Activated naive CD8-positive, alpha-beta T cell treated with anti-CD3 and anti-CD28 coated beads, Interleukin-2, amount 50 U/mL, for 24 hours (primary cell): ENCODE measurements at places on chromosomes 16 and 17.

GRCh38 chr17:56658648-56659047 is 65.1 kb downstream of the NOG start:
- no peak for DNase-seq

GRCh38 chr16:84056933-84057332 is 14.3 kb upstream of the SLC38A8 start:
- no peak for DNase-seq

GRCh38 chr17:80546267-80546666 is 1.6 kb downstream of the RPTOR start:
- DNase-seq: no peak

GRCh38 chr17:604765-605164 is 109.9 kb downstream of the VPS53 start:
- DNase-seq: no peak

DNA sequence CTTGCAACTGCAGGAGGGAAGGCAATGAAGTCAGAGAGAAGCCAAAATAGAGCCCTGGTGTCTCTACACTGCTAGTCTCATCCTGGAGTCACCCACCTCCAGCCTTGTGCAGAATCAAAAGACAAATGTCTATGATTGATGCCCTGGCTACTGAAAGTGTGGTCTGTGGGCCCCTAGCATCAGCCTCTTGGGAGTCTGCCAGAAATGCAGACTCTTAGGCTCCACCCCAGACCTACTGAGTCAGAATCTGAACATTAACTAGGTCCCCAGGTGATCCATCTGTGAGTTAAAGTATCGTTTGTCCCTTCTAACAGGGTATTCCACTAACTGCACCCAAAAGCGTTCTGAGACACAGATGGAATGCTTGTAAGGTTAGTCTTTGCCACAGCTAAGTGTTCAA is 21.2 kb downstream of the EARS2 start:
- no peak for DNase-seq

DNA sequence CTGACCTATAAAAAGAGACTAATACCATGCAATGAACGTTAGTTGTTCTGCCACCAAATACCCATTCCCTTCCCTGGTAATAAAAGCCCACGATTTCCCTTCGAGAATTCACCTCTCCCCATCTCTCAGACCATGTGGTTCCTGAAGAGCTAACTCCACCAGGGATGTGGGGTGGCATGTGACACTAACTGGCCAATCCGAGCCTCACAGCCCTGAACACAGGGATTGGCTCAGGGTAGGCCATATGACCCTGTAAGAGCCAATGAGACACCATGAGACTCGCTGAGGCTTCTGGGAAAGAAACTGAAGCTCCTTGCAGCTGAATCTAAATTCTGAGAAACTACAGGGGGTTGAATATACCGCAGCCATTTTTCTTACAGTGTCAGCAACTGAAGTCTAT is 21.1 kb downstream of the HELZ start:
- peak; percentile 3 for DNase-seq

- DNase-seq: no peak
Observed at GRCh38 chr17:57337390-57337789, 81.1 kb downstream of the MSI2 start.

GRCh38 chr17:42547698-42548069 is 5.0 kb upstream of the HSD17B1 start:
- no peak for DNase-seq

DNA sequence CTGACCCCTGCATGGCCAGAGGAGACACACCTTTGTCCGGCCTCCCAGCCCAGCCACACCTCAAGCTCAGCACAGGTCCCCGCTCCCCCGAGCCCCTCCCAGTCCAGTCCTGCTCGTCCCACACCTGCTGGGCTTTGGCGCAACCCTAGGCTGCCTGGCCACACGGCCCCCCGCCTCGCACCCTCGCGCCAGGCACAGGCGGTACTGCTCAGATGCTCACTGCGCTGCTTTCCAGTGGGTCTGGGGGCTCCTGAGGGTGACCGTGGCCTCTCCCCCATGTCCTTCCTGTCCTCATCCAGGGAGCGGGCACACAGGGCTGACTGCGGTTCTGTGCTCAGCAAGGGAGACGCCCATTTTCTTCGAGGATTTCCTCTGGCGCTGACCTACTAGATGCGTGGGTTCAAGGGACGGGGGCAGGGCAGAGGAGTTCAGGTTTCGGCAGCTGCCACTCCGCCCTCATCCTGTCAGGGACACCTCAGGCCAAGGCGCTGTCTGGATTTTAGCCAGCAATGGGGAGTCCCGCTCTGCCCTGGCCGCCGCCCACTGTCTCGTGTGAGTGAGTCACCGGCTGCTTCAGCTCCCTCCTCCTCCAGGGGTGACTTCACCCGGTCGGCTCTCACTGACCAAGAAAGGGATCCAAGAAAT is 118.0 kb upstream of the ZNF469 start:
- DNase-seq: peak; percentile 75

- DNase-seq: no peak
Observed at GRCh38 chr17:3571043-3571900, 13.7 kb upstream of the TRPV3 start.

- DNase-seq: no peak
Observed at GRCh38 chr16:79862601-79863000, 262.1 kb upstream of the MAF start.

GRCh38 chr17:49748791-49749190 is 15.1 kb downstream of the FAM117A start:
- DNase-seq: peak; percentile 56

- no peak for DNase-seq
Observed at GRCh38 chr17:68509141-68510057, 2.8 kb upstream of the PRKAR1A start.

GRCh38 chr16:75644240-75645012 is 3.0 kb downstream of the KARS1 start:
- no peak for DNase-seq

- peak; percentile 44 for DNase-seq
Observed at GRCh38 chr16:20383106-20384029, 21.2 kb downstream of the PDILT start.

DNA sequence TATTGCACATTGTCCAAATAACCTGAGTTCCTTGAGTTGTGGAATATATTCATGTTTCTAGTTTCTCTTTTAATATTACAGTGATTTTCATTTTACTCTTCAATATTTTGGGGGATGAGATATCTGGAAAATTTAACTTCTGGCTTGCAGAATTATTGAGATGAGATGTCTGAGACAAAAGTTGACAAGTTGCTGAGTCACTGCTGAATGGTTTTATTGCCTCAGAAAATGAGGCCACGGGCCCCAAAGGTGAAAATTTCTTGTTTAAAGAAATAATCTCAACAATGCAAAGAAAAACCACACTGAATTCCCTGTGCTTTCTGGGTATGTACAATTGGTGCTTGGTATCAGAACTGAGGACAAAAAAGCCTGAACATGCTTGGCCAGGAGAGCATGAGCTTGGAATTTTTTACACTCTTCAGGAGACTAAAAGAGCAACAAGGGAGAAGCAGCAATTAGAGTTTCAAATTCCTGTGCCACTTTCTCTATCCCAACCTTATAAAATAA is 129.2 kb upstream of the TOM1L1 start:
- DNase-seq: no peak

- no peak for DNase-seq
Observed at GRCh38 chr17:63075969-63076368, 109.9 kb downstream of the TANC2 start.

- no peak for DNase-seq
Observed at GRCh38 chr16:179211-180092, 807 bp upstream of the HBQ1 start.

DNA sequence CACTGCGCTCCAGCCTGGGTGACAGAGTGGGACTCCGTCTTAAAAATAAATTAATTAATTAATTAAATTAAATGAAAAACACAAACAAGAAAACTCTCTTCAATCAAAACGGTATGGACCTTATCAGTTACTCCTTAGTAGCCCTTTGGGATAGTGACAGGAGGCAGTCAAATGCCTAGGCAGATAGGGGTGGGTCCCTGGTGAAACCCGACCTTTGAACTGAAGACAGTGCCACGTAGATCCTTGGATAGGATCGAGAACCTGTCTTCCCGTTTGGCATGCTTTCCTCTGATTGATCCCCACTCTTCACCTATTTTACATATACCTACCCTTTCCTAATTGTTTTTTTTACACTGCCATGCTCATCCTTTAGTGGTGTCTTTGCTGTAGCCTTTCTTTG is 22.2 kb upstream of the DHRS7B start:
- no peak for DNase-seq

DNA sequence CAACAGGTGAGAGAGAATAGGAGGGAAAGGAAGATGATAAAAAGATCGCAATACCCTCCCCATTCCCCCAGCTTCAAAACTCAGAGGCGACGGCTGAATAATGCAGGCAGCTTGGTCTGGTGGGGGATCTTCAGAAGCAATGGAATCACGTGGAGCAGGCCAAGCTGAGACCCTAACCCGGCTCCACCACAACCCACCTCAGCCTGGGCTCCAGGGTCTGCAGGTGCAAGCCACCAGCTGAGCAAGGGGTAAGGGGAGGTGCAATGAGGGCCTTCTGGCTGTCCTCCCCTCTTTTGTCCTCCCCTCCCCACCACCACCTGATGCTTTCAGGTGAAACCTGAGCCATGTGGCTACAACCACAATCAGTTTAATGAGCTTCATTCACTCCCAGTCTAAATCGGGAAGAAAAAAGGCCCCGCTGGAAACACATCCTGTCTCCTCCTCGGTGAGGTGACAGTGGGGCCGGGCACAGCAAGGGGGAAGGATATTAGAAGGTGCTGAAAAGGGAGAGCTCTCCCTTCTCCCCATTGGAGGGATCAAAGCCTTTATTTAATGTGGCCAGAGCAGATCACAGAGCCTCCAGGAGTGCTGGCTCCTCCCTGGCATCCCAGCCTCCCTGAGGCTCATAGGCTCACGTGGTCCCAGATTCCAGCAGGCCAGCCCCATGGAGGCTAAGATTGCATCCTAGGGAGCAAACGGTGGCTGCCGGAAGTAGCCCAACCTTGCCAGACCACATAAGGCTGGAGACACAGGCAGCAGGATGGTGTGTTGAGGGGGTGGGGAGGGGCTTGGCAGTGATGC is 261.0 kb downstream of the SOX9 start:
- no peak for DNase-seq

- peak; percentile 65 for DNase-seq
Observed at GRCh38 chr17:50199803-50200456, 1.5 kb downstream of the COL1A1 start.

DNA sequence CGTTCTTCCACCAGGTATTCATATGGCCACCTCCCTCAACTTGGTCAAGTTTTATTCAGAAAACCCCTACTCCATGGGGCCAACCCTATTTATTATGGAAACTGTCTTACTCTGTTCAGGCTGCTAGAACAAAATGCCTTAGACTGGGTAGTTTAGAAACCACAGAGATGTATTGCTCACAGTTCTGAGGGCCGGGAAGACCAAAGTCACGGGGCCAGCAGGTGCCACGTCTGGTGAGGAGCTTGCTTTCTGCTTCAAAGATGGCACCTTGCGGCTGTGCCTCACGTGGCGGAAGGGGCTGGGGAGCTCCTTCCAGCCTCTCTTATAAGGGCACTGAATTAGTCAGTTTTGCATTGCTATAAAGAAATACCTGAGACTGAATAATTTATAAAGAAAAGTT is 74.3 kb downstream of the AXIN2 start:
- peak; percentile 6 for DNase-seq

DNA sequence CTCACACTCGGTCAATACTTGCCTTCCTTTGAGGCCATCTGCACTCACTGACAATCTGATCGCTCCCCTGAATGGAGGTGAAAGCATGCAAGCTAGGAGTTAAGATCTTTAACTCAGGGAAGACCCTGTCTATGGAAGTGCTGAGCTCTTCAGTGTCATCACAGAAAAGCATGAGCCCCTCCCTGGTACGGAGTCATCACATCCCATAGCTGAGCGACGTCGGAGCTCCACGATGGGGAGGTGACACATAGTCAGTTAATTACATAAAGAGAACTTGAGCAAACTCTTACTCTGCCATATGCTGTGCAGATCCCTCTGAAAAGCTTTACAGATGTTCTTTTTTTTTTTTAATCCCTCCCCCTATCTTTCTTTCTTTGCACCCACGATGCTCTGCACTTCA is 463.2 kb downstream of the WWOX start:
- no peak for DNase-seq

- DNase-seq: no peak
Observed at GRCh38 chr16:78298986-78299385, 199.5 kb downstream of the WWOX start.

DNA sequence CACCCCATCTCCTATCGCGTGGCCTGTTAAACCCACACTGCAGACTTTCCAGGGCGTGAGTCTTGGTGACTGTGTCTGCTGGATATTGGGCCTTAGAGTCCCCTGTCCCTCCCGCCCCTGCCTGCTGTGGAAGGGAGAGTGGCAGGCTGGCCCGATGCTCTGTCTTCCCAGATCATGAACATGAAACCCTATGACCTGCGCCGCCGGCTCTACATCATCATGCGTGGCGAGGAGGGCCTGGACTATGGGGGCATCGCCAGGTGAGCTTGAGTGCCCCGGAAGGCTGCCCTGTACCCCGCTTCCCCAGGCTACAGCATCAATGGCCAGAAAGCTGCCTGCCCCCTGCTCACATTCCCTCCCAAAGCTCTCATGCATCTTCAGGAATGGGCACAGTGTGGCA is 19.5 kb upstream of the CLEC18A start:
- no peak for DNase-seq

GRCh38 chr16:88596483-88596882 is 26.3 kb downstream of the ZC3H18 start:
- DNase-seq: no peak

DNA sequence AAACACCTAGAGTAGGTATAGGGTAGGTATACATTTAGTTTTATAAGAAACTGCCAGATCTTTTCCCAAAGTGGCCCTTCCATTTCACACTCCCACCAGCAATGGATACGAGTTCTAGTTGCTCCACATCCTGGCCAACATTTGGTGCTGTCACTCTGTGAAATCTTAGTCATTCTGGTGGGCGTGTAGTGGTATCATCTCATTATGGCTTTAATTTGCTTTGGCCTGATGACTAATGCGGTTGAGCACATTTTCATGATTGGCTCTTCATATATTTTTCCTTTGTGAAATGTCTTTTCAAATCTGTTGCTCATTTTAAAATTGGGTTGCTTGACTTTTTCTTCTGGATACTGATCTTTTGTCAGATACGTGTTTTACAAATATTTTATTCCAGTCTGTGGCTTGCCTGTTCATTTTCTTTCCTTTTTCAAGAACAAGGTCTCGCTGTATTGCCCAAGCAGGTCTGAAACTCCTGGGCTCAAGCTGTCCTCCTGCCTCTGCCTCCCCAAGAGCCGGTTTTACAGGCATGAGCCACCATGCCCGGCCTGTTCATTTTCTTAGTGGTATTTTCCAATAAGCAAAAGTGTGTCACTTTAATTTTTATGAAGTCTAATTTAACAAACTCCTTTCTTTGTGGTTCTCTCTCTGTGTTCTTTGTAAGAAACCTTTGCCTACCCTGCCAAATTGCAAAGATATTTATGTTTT is 192.4 kb downstream of the SEC14L1 start:
- DNase-seq: peak; percentile 50

DNA sequence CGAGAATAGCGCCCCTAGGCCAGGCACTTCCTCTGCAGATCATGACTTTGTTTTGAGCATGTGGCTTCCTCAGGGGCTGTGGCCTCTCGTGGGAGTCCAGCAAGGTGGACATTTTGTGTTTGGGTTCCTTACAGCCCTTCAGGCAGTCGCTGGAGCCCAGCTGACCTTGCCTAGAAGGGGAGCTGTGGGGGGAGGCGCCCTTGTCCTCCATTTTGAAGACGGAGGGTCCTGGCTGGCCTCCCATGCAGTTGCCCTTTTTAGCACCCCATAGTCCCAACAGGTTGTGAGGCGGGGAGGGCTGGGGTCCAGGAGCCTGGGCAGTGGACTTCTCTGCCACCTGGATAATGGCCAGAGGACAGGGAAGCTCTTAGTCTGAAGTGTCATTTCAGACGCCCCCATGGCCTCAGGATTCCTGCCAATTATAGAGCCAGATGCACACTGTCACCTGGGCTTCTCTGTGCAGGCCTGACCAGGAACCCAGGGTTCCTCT is 1.4 kb downstream of the SOST start:
- no peak for DNase-seq
